ENCODE measurements at places on chromosomes 3 and 15. TPM values are rescaled to one million over a fixed set of nuclear protein-coding genes. Genes with fewer than 3 reads are reported as not detected.

DNA sequence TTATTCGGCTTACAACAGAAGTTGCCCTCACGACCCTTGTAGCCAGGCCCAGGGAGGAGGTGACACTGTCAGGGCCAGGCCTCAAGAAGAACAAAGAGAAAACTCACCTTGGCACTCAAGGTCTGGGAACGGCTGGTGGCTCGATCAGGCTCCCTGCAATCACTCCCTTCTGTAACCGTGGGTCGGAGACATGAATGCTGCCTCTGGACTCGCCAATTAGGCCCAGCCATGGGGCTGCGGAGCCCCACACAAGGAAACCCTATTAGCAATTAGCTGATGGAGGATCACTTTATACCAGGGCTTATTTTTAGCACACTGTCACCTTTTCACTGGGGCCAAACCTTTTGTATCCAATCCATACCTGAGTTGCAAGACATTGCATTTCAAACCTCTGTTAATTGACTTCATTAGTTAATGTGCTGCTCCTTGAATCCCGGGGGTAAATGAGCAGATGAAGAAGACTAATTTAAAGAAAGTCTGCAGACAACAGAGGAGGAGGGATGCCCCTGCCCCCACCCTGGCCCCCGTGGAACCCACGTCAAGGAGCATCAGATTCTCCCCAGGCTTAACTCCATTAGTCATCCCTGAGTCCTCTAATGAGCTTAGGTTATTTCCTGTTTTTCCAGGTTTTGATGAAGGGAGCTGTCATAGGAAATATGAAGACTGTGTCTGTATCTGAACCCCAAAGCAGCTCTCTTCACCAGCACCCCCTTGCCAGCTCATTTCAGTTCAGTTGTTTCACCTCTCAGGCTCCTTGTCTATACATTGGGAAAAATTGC lies 255.3 kb downstream of the RORA start:
- peaks cover 17% of the 10 kb centered on the region for H3K4me1 ChIP-seq
- DNase-seq, result peak; percentile 59
- no peaks in the 10 kb centered on the region for H3K27me3 ChIP-seq
- no peak overlapping the region for H3K4me3 ChIP-seq
- no peak overlapping the region for H3K27ac ChIP-seq

Gene ZNF660
- 19.9 TPM for total RNA-seq

- DNase-seq, result peak; percentile 53
- no peaks in the 10 kb centered on the region for H3K27me3 ChIP-seq
- no peaks in the 10 kb centered on the region for H3K36me3 ChIP-seq
- H3K4me1 ChIP-seq, result no peaks in the 10 kb centered on the region
- no peak overlapping the region for H3K4me3 ChIP-seq
- no peak overlapping the region for H3K27ac ChIP-seq
Measured at GRCh38 chr15:50415752-50416404, 8.3 kb upstream of the USP8 start.

- H3K4me1 ChIP-seq, result no peaks in the 10 kb centered on the region
- no peak for DNase-seq
- peaks cover 12% of the 10 kb centered on the region for H3K27me3 ChIP-seq
- no peaks in the 10 kb centered on the region for H3K36me3 ChIP-seq
- no peak overlapping the region for H3K27ac ChIP-seq
Measured at GRCh38 chr3:23182996-23183513, 20.1 kb upstream of the UBE2E2 start.

DNA sequence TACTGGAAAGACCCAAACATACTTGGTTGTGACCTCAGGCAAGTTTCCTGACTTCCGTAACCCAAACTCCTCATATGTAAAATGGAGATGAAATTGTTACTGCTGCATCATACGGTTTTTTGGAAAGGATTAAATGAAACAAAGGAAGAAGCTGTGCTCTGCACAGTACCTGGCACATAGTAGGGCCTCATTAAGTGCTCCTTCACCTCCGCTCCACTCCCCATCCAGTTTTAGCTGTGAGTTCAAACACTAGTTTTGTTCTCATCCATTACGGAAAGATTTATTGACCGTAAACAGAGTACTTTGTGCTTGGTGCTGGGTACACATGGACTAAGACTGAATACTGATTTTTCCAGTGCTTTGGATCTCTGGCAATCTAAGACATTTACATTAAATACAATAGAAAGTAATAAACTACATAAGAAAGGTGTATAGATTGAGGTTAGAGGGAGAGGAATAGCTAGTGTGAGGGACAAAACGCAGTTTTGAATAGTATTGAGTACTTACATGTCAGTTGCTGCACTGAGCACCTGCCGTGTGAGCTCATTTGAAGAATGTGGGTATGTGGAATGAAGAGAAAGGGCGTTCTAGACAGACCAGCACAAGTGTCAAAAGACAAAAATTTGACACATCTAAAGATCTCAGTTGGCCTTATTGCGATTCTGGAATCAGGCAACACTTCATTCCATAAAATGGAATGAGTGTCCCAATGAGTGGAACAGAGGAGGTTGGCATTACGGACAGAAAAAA lies 594 bp upstream of the ICE2 start:
- no peak overlapping the region for H3K27ac ChIP-seq
- H3K4me1 ChIP-seq, result peaks cover 18% of the 10 kb centered on the region
- DNase-seq, result no peak
- no peaks in the 10 kb centered on the region for H3K27me3 ChIP-seq

- DNase-seq, result peak; percentile 90
- no peaks in the 10 kb centered on the region for H3K4me1 ChIP-seq
- no peaks in the 10 kb centered on the region for H3K36me3 ChIP-seq
Measured at GRCh38 chr3:72892870-72893269, 5.0 kb downstream of the GXYLT2 start.

- H3K4me1 ChIP-seq, result no peaks in the 10 kb centered on the region
- H3K4me3 ChIP-seq, result no peak overlapping the region
- no peak for DNase-seq
- H3K36me3 ChIP-seq, result no peaks in the 10 kb centered on the region
- H3K27ac ChIP-seq, result no peak overlapping the region
Measured at GRCh38 chr3:49653621-49654020, 20.5 kb upstream of the APEH start.

Gene GP9
- not detected for total RNA-seq

DNA sequence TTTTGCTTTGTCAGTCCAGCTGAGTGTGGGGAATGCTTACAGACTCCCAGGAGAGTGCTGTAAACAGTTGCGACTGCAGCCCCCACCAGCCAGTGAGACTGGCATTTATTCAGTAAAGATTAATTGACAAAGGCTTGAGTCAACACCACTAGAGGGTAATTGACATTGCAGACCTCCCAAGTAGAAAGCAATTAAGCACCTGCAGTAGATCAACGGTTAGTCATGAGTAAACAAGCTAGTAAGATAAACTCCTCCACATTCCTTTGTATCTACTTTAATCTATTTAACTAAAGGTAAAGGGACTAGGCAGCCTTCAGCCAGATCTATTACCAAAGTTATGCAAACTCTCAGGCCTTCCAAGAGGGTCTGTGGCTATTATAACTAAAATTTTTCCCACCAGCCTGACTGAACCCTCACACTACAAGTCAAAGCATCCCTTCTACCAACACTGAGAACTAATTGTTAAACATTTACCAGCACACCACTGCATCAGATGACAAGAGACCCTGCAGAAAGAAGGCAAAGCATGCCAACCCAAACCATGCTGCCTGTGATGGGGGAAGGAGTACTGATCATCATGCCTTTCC lies 30.5 kb upstream of the GALNT15 start:
- H3K4me3 ChIP-seq, result peak overlapping the region; percentile 76
- no peaks in the 10 kb centered on the region for H3K36me3 ChIP-seq
- no peaks in the 10 kb centered on the region for H3K4me1 ChIP-seq
- H3K27me3 ChIP-seq, result no peaks in the 10 kb centered on the region
- H3K27ac ChIP-seq, result no peak overlapping the region

GRCh38 chr15:70704166-70704565 lies 59.2 kb downstream of the UACA start:
- H3K27ac ChIP-seq, result no peak overlapping the region
- H3K27me3 ChIP-seq, result no peaks in the 10 kb centered on the region
- no peak for DNase-seq
- peaks cover 24% of the 10 kb centered on the region for H3K4me1 ChIP-seq
- H3K4me3 ChIP-seq, result peak overlapping the region; percentile 77

Gene CCDC191
- total RNA-seq, result 5.6 TPM

- H3K36me3 ChIP-seq, result peaks cover 87% of the 10 kb centered on the region
- DNase-seq, result no peak
Measured at GRCh38 chr15:85607141-85607806, 187.5 kb downstream of the KLHL25 start.

GRCh38 chr3:53570709-53571108 lies 76.3 kb downstream of the CACNA1D start:
- no peaks in the 10 kb centered on the region for H3K36me3 ChIP-seq
- DNase-seq, result peak; percentile 19
- H3K4me1 ChIP-seq, result peaks cover 33% of the 10 kb centered on the region
- no peaks in the 10 kb centered on the region for H3K27me3 ChIP-seq
